ENCODE measurements at places on chromosomes 7 and 10.
A peak's percentile ranks its signal among the peaks of the same experiment; 100 is the strongest.

GRCh38 chr10:55398497-55398882 lies 597.5 kb upstream of the PCDH15 start:
- DNase-seq: no peak

DNA sequence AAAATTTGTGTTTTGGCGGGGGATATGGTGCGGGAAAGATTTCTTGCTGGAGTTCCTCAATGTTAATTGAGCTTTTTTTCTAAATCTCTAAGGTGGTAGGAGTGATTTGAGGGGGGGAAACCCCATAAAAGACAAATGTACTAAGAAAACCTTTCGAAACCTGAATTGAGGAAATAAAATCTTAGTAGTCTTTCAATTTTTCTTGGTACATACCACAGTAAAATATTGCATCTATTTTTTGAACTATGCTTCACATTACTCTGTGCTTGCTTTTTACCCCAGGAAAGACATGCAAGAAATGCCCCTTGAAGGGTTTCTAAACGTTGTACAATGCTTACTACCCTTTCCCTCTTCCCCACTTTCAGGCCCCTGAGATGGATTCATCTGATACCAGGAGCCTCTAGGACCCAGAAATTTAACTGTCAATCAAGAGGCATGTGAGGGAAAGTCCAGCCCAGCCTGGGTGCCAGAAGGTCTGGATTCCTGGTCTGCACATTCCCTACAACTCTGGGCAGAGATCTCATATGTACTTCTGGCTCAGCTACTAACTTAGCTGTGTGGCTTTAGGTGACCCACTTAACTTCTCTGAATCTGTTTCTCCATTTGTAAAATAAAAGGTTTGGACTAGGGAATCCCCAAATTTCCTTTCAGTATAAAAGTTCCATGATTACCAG lies 5.8 kb upstream of the PDCD4 start:
- no peak for DNase-seq

GRCh38 chr7:94481279-94481678 lies 28.3 kb upstream of the CASD1 start:
- DNase-seq: no peak

- DNase-seq: no peak
Measured at GRCh38 chr10:109975244-109976190, 32.3 kb upstream of the ADD3 start.

DNA sequence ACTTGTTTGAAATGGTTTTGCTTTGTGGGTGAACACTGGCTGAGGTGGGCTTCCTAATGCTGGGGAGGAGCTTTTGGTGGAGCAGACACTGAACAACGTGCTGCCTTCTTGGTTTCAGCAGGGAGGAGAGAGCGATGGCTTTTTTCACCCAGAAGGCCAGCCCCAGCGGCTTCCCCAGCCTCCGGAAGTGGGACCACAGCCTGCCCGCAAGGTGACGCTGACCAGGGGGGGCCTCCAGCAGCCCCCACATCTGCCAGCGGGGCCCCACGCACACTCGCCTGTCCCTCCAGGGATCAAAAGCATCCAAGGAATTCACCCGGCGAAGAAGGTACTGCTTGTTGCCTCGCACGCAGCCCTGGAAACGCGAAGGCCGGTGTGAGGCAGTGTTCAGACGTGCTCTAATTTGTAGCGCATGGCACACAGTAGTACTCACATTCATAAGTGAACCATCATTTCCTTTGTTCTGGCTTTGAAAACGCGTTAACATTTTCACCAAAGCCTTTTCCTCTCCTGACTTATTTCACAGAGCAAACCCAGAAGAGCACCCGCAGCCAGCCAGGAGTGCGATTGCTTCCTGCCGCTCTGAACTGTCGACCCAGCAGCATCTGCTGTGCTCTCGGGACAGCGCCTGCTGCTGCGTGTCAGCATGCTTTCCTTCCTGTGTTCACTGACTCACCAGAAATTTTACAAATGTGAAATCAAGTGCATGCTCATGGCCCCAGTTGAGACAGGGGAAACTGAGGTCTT lies 48.4 kb downstream of the SHH start:
- no peak for DNase-seq

DNA sequence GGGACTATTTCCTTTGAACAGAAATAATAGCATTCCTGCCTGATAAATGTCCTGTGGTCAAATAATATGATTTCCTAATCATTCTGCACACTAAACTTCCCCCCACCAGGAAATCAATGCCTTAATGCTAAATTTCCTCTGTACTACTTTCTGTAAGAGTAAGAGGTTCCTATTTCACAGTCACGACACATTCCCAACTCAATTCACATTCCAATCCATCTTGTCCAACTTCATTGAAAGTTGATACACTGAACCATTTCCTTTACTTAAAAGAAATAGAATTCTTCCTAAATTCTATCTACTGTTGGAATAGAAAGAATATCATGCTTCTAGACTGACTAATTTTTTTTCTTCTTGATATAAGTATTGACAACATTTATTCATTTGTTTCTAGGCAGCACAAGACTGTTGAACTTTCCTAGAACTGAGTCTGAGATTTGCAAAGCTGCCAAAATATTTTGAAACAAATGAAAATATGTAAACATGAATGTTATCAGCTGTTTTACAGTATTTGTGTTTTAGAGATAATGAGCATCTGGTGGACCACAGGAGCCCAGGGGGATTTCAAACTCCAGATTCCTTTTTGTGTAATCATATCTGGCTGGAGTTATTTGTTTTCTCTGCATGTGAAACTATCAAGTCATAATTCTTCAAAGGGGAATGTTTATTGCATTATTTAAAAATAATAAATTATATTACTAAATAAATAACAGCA lies 121.5 kb downstream of the TPST1 start:
- peak; percentile 61 for DNase-seq

DNA sequence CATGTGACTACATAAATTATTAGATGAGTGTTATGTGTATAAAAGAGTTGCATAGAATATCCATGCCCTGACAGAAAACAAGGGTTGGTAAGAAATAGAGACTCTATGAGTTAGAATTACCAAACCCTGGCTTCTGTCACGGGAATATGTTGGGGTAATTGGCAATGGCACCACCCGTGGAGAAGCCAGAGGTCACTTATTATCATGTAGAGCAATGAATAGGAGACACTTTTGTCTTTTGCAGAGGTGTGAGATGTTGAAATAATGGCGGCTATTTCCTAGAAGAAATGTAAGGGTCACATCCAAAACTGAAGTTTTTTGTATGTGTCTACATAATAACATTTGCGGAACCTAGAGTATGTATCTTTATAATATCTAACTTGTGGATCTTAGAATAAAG lies 35.3 kb downstream of the ABCB5 start:
- DNase-seq: no peak

DNA sequence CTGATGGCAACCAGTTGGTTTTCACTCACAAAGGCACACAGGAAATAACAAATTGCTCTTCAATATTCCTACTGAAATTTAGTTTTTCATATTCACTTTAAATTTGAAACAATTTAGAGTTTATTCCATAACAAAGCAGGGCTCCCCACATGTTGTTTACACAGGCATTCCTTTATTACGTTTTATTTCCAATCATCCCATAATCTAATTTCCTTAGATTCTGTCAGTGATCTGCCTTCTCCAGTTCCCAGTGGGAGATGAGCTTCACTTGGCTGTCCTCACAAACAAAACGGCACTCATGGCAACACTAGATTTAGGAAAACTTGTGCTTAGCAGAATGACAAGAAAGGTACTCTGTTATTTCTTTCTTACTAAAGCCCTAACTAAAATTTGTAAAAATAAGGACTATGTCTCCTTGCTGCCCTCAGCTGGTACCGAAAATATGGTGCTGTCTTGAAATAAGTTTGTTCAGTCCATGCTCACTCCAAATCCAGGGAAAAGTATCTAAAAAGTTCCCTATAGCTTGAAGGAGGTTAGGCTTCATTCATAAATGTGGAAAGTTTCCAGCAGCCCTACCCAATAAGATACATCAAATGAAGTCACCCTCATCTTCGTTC lies 23.0 kb downstream of the PHYH start:
- peak; percentile 11 for DNase-seq

DNA sequence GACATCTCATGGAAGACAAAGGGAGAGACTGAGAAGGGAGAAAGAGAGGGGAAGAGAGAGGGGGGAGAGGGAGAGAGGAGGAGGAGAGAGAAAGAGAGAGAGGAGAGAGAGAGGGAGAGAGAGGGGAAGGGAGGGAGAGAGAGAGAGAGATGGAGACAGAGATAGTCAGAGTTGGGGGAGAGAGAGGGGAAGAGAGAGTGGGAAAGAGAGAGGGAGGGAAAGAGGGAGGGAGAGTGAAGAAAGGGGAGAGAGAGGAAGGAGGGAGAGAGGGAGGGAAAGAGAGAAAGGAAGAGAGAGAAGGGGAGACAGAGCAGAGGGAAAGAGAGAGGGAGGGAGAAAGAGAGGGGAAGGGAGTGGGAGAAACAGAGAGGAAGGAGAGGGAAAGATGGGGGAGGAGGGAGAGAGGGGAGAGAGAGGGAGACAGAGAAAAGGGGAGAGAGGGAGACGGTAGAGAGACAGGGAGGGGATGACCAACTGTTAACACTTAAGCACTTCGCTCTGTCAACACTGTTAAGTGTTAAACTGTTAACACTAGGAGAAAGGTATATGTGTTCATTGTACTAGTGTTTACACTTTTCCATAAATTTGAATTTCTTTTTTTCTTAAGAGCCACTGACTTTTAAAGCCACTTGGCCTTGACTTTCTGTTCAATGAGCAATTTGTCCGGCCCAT lies 21.8 kb upstream of the SDK1 start:
- DNase-seq: no peak

- no peak for DNase-seq
Measured at GRCh38 chr10:47361293-47361692, 13.1 kb downstream of the RBP3 start.

GRCh38 chr10:59047180-59047579 lies 129.3 kb upstream of the PHYHIPL start:
- DNase-seq: no peak

GRCh38 chr10:64765498-64765897 lies 1244.3 kb downstream of the REEP3 start:
- no peak for DNase-seq

DNA sequence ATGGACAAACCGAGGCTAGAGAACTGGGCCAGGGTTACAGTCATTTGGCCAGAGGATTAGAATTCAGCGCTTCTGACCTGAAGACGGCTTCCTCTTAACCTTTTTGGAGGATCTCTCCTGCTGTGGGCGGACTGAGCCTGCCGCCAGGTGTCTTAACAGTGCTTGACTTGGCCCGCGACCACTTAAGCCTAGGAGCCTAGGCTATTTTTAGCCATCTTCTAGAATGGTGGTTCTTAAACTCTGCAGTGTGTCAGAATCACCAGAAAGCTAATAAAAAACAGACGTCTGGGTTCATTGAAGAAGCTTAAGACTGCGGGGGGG lies 722 bp downstream of the MDH2 start:
- no peak for DNase-seq
